A549 treated with AZD2906 at 1 μM for 4 hours (cell line): ENCODE measurements at places on chromosomes 5 and 9. TPM values are rescaled to one million over a fixed set of nuclear protein-coding genes. Genes with fewer than 3 reads are reported as not detected.

Gene SLIT3
- total RNA-seq: 13.0 to 18.1 TPM (median 16.5 TPM) in 5 replicates

Gene NRARP
- 2.1 to 4.1 TPM (median 3.6 TPM) in 5 replicates for total RNA-seq

Gene COL23A1
- 0.03 TPM in 1 of 5 replicates, not detected in the others for total RNA-seq

Gene PCDHB3
- 0.02 to 0.03 TPM (median 0.02 TPM) in 3 of 5 replicates, not detected in the others for total RNA-seq

Gene ITGA2
- 8.6 to 11.6 TPM (median 9.6 TPM) in 5 replicates for total RNA-seq

Gene NR2F1-AS1
- 2.6 to 4.3 TPM (median 3.0 TPM) in 5 replicates for total RNA-seq

Gene GHR
- 0.02 to 0.05 TPM (median 0.02 TPM) in 5 replicates for total RNA-seq

Gene SLC25A2
- total RNA-seq: not detected in 5 replicates

Gene MYORG
- total RNA-seq: 5.3 to 7.8 TPM (median 6.9 TPM) in 5 replicates

Gene IGFBPL1
- total RNA-seq: 2.1 to 2.9 TPM (median 2.4 TPM) in 5 replicates

Gene NDFIP1
- total RNA-seq: 48.1 to 53.7 TPM (median 52.3 TPM) in 5 replicates

Gene PCAT7
- 0.43 to 0.76 TPM (median 0.55 TPM) in 5 replicates for total RNA-seq

Gene FANCG
- total RNA-seq: 36.8 to 53.2 TPM (median 49.2 TPM) in 5 replicates

Gene STING1
- 0.78 to 1.0 TPM (median 1.00 TPM) in 5 replicates for total RNA-seq

Gene UBLCP1
- 32.0 to 39.6 TPM (median 33.9 TPM) in 5 replicates for total RNA-seq

Gene GLRA1
- not detected in 5 replicates for total RNA-seq

Gene SPATA31D4
- not detected in 5 replicates for total RNA-seq

Gene DDX41
- 84.0 to 122 TPM (median 112 TPM) in 5 replicates for total RNA-seq

Gene C9orf50
- total RNA-seq: 0.08 to 0.16 TPM in 2 of 5 replicates, not detected in the others

Gene PTPRD
- 0.13 to 0.49 TPM (median 0.26 TPM) in 5 replicates for total RNA-seq

Gene SAPCD2
- total RNA-seq: 14.8 to 26.1 TPM (median 23.7 TPM) in 5 replicates

Gene PCDHB14
- total RNA-seq: 0.03 to 0.09 TPM (median 0.06 TPM) in 5 replicates

Gene WHRN
- total RNA-seq: 5.6 to 7.9 TPM (median 7.8 TPM) in 5 replicates
